ENCODE measurements at places on chromosomes 16 and 17.

DNA sequence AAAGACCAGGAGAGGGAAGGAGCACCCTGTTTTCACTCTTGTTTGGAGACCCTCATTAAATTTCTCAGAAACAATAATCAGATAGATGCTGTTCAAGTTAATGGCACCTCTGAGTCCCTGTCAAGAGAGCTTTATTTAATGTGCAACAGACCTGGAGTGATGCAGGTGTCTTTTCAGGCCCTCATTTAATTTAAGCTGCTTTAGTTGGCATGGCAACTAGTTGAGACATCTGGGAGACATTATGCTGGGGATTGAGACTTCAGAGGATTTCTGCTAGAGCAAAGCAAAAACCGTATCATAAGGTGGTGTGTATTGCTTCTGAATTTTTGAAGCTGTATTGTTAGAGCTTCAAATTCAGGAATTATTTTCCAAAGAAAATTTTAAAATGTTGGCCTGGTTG, 108.5 kb downstream of the NLK start:
- DNase-seq: no peak

DNA sequence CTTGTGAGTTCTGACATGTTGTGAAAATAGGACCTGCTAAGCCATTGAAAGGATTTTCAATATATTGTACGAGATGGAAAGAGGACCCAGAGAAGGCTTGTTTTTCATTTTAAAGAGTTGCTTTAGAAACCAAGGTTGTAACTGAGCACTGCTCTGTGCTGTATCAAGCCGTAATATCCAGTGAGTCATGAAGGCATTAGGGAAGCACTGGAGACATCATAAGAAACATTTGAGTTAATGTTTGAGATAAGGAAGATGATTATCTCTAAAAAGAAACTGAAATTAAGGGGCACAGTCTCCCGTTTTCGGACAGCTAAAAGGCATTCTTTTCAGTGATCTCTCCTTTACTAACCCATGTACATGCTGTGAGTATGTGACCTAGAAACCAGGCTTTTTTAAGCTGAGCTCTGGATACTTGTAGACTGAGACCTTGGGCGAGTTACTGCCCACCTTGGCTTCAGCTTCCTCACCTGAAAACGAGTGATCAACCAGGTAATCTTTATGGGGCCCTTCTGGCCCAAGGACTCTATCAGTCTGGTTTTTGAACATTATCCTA, 149.2 kb upstream of the TBX2 start:
- DNase-seq: no peak

GRCh38 chr16:70390774-70391173, 44.1 kb downstream of the DDX19A start:
- DNase-seq: no peak

GRCh38 chr17:12229335-12229734, 208.7 kb downstream of the MAP2K4 start:
- no peak for DNase-seq

- no peak for DNase-seq
Measured at GRCh38 chr16:84367297-84367680, 1.0 kb upstream of the ATP2C2 start.

- DNase-seq: no peak
Measured at GRCh38 chr17:46789610-46790009, 28.9 kb downstream of the WNT3 start.

DNA sequence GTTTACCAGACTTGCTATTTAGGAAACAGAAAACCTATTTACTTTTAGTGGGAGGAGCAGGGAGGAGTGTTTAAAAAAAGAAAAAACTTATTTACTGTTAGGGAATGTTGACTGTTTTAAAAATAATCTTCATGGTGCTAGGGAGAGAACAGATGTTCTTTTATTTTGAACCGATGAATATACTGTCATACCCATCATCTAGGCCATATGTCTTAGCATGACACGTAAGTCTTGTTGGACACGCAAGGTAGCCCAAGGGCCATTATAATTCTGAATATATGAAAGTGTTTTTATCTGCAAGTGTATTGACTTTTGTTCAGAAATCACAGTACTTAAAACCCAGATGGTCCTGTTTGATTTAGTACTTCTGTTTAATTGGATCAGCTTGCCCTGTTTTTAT, 11.6 kb downstream of the WIPF2 start:
- DNase-seq: no peak

DNA sequence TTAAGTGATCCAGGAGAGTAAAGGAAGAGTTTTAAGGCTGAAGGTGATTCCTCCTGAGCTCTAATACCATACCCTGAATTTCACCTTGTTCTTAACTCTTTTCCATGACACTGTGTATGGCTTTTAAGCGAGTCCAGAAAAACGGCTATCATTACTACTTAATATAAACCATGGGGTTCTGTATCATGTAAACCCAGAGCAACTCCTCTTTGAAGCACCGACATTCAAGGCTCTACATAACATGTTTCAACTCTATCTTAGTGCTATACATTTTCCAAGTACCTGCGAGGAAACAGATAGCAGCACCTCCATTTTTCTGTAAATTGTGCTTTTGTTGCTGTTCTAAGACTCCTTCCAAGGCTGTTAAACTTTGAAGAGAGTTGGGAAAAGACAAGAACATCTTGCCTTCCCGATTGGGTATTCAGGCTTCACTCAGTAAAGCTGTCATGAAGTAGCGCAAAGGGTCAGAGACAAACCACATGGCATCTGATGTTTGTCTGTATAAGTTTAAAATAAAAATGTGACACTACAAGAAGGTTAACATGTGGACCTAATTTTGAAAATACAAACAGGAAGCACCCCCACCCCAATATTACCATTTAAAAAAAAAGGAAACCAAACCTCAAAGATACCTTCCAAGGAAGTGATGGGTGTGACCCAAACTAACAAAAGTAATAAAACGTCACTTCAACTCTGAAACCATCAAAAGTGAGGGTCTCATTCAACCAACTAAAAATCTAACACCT, 3.9 kb downstream of the STAT5B start:
- no peak for DNase-seq

DNA sequence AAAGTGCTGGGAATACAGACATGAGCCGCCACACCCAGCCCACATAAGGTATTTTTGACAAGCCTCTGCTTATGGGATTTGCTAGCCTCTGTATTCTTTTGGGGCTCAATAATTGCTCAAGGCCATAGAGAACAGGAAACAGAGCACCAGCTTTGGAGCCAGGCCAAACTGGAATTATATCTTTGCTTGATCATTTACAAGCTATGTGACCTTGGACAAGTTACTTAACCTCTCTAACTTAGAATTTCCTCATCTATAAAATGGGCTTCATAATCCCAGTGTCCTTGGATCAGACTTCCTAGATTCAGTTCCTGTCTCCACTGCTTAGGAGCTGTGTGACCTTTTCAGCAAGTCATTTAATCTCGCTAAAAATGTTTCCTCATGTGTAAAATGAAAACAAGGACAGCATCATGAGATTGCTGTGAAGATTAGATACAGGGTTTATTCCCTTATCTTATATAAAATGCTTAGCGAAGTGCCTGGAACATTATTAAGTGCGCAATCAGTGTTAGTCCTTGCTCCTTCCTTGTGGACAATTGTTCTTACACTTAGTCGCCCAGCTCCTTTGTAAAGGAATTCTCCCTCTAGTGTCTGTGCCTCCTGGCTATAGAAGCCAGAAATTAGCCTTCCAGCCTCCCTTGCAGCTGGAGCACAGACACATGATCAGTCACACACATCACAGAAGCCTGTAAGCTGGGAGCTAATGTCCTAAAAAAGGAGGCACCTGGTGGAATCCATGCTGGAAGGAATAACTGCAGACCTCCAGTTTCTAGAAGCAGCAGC, 16.6 kb downstream of the KRT9 start:
- no peak for DNase-seq

- DNase-seq: no peak
Measured at GRCh38 chr17:38920374-38921291, 4.8 kb upstream of the LASP1NB start.

DNA sequence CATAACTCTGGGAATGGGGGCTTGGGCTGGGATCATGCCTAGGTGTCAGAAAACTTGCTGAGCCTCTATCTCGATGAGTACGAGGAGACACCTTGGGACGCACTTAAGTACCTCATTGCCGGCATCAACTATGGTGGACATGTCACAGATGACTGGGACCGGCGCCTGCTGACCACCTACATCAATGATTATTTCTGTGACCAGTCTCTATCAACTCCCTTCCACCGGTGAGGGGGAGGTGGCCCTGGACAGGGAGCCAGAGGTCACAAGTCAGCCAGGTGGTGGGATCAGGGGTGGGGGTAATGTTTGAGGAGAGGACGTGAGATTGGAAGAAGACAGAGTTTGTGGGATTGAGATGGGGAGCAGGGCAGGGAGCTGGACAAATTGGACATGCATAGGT, 3.4 kb upstream of the KDM6B start:
- DNase-seq: no peak

GRCh38 chr16:16033208-16033717, 83.8 kb downstream of the ABCC1 start:
- DNase-seq: no peak

DNA sequence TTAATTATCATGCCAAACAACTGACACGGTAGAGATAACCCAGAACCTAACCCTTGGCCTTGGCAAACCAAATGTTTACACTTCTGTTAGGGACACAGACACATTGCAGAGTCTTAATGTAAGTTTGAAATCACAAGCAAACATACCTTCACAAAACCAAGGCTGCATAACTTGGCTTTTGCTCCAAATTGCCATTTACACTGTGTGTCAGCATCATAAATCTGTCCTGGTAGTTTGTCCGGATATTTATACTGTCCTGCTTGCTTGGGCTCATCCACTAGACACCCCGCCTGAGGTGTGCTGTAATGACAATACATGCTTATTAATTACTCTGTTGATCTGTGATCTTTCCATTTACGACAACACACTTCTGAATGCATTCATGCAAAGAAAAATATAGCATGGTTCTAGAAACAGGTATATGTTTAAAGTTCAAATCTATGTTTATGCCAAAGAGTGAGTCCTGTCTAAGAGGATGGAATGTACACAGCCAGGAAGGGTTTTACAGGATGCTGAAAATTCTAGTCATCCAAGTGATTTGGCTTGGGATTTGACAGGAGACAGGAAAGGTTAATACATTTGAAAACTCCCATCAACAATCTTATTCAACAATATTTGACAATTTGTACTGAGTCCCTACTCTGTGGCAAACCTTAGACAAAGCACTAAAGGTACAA, 81.1 kb downstream of the ADAMTS18 start:
- no peak for DNase-seq

DNA sequence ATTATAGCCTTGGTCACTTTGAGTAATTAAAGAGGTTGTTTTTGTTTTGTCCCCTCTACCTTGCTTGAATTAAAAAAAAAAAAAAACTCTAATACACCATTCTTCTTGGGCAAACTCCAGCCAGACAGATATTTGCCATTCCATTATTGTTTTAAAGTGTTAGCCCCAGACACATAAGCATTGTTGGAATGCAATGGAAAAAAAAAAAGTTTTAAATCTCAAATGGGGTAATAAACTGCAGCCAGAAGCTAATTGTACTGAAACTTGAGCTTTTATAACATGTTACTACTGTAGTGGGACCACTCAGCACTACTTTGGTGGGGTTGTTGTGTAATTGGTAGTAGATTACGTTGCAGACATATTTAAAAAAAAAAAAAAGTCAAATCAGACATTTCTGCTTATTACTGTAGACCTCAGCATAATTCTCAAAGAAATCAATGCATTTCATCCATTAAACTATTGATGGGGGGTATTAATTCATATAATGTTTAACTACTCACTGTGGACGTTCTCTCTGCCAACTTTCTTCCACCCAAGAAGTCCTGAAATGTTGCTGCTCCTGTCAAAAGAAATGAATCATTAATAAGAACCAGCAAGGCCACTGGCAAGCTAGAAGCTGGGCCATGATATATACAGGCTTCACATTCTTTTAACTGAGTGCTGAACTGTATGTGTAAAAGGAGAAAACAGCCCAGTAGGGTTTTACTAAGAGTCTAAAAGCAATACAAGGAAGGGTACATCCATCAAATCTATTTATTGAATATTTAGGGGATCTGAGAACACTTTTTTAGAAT, 626.6 kb upstream of the SOX9 start:
- DNase-seq: no peak

- no peak for DNase-seq
Measured at GRCh38 chr17:50212121-50212843, 10.9 kb upstream of the COL1A1 start.

DNA sequence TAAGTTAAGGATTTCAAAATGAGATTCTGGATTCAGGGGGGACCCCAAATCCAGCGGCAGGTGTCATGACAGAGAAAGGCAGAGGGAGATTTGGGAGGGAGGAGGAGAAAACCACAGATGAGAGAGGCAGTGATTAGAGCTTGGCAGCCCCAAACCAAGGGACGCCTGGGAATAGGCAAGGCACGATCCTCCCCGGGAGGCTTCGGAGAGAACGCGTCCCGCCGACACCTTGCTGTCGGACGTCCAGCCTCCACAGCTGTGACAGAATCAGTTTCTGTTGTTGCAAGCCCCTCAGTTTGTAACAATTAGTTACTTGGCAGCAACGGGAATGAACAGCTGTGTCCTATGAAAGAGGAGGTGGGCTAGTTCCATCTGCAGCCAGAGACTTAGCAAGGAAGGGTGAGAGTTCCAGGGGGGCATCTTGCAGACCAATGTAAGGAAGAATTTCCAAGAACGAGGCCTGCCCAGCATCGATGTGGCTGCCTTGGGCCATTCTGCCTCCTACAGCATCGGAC, 110.7 kb upstream of the SDK2 start:
- DNase-seq: no peak

DNA sequence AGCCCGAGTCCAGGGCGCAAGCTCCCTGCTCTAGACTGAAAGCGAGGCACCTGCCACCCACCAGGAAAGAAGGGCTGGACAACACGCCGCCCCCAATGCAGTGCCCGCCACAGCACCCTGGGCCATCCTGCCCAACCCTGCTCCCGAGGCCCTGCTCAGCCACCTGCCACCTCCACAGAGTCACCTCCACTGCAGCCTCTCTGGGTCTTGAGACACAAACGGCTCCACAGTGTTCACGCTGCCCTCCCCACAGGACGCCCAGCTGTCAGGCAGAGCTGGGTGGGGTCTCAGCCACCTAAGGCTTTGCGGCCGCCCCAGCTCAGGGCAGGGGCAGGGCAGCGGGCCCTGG, 9.3 kb downstream of the CLCN7 start:
- DNase-seq: no peak

DNA sequence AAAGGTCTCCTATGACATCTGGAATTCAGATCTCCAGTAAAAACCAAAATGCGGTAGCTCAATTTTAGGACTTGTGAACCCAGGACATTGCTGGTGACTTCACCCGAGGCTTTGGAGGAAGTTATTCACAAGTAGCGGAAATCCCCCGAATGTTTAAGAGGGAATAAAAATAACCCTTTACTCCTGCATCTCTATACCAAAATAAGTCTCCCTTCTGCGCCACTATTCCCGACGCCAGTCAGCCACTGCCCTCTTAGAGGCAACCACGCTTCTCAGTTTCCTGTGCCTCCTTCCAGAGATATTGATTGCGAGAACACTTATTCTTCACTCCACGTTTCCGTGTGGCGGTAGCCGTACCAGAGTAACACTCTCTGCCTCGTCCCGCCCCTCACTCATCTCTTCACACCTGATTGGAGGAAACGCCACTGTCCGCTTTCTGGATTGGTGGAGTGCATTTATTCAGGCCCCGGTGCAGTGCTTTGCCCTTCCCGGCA, 27.4 kb downstream of the EMP2 start:
- no peak for DNase-seq

- no peak for DNase-seq
Measured at GRCh38 chr16:85353839-85354685, 241.8 kb upstream of the CIBAR2 start.

- no peak for DNase-seq
Measured at GRCh38 chr17:11503308-11504035, 94.8 kb upstream of the DNAH9 start.

- DNase-seq: no peak
Measured at GRCh38 chr16:8403978-8404749, 186.1 kb downstream of the TMEM114 start.

- no peak for DNase-seq
Measured at GRCh38 chr17:34499576-34499975, 79.8 kb upstream of the TMEM132E start.
